ENCODE measurements at places on chromosomes 13 and 19.

DNA sequence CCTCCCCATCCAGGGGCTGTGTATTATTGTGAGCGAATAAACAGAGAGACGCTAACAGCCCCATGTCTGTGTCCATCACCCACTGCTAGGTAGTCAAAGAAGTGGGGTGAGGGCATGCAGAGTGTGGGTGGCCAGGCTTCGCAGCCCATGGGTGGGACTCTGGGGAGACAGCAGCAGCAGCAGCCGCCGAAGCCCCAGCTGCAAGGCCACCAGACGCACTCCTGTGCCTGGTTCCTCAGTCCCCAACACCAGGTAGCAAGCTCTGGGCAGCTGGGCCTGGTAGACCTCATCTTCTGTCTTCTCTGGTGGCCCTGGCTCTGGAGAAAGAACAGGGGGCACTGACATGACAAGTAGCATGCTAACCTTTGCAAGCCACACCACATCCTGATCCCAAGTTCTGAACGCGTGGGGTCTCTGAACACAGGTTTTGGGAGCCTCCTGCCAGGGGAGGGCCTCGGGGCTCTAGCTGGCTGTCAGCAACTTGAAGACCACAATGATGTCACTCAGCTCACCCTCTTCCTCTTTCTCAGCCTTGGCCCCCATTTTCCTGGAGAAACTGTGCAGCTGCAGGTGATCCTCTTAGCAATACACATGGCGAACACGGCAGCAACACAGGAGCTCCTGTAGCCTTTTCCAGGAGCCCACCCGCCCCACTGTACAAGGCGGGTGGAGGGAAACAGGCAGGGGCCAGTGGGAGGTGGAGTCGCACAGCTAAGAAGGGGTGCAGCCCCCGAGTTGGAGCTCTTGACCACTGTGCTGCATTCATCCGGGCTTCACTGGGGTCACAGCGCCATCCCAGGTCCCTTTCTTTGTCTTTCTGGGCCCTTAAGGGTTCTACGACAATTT, 5.8 kb downstream of the FUZ start:
- no peak for DNase-seq

GRCh38 chr13:45542878-45543277, 72.7 kb downstream of the ERICH6B start:
- peak; percentile 13 for DNase-seq

GRCh38 chr19:10315335-10316214, at the start of gene FDX2:
Gene FDX2 (minus strand): TSS chr19:10316015. CDS start chr19:10315996, 19 bp downstream.
- DNase-seq, result peak; percentile 88

DNA sequence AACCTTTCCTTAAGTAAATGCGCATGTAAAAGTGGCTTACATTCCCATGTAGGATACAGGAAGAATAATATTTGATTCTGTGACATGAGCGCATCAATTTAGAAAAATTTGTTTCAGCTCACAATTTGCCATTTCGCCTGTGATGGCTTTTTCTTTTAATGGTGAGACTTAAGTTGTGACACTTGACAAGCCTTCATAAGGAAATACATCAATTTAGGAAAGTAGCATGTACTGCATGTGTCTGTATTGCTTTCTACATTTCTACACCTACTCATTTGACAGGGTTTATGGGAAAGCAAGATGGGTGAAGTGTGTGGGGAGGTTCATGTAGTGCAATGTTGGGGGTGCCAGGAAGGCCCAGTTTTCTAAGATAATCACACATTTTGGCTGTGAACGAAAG, 12.1 kb upstream of the SCEL start:
- no peak for DNase-seq

DNA sequence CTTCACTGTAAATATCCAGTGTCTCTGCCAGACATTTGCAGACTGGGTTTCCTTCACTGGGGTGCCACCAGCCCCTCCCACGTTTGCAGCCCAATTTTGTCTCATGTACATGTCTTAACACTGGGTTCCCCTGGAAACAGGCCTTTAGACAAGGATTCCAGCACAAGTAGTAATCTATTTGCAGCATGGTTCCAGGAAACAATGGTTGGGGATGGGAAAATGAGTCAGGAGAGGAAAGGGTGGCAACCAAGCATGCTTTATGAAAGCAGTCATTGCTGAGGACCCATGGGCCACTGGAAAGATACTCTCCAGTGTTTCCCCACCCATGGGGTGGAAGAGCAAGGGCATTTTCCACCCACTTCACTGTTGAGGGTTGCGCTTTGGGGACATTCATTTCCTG, 53.6 kb upstream of the FARP1 start:
- no peak for DNase-seq

DNA sequence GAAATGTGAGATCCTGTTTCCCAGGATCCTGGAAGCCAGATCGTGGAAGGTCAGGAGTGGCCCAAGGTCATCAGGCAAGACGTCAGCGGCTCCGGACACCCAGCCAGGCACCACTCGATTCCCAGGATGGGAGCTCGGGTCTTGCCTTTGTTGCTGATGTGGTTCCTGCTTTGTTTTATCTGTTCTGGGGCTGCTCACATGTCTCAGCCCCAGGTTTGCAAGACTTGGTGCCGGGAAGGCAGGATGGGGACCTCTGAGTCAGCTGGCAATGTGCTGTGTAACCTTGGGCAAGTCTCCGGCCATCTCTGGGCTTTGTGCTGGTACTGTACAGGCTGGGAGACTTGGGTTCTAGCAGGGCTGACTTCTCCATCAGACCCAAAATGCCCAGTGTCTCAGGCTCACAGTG, 1.4 kb upstream of the FCHO1 start:
- DNase-seq, result no peak

DNA sequence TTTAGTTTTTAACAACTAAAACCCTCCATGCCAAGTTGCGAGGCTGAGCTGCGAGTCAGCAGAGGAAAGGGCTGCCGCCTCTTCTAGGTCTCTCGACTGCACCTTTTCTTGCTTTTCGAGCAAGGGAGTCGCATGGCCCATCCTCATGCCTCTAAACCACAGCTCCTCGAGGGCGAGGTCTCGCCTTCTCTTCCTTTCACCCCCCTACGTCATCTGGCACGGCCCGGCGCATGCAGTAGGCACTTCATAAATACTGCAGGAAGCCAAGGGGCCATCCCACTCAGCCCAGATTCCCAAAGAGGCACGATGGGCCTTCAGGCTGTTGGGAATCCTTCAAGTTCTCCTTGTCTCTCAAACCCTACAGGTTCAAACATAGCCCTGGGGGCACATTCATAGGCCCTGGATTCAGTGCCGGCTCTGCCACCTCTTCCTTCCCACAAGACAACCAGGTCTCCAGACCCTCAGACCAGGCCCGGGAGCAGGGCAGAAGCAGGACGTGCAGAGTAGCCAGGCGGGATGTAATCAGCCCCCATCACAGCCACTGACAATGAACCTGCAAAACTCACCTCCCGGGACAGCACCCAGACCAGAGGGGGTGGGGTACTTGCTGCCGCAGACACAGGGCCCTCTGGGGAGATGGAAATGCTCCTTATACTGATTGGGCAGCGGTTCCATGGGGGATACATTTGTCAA, 41.7 kb downstream of the GGACT start:
- DNase-seq, result no peak

DNA sequence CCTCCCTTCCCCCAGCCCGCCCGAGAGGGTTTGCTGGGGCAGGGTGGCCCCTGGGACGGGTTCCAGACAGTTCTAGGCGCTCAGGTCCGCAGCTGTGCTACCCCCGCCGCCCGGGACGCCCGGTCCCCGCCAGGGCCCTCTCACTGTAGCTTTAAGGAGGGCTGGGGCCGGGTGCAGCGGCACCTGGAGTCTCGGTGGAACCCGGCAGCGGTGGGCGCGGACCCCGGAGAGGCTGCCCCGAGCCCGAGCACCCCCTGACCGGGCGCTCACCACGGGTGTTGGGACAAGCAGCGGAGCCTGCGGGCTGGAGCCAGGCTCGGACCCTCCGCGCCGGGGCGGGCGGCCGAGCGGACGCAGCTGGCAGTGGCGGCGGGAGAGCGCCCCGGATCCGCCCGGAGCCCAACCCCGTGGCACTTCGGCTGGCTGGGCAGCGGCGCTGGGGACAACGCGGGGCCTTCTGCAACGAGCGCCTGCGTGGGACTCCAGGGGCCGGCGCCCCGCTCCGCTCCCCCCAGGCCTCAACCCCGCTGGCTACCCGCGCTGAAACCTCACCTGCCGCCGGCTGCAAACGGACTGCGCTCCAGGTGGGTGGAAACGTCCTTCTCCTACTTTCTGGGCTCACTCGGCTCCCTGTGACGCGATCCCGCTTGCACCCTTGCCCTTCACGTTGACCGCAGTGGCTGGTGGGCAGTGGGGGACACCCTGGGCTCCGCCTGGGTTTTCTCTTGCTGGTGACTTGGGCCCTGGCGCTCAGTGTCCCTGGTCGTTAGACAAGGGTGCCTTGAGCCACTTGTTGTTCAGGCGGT, 81.1 kb downstream of the ZNF429 start:
- no peak for DNase-seq

DNA sequence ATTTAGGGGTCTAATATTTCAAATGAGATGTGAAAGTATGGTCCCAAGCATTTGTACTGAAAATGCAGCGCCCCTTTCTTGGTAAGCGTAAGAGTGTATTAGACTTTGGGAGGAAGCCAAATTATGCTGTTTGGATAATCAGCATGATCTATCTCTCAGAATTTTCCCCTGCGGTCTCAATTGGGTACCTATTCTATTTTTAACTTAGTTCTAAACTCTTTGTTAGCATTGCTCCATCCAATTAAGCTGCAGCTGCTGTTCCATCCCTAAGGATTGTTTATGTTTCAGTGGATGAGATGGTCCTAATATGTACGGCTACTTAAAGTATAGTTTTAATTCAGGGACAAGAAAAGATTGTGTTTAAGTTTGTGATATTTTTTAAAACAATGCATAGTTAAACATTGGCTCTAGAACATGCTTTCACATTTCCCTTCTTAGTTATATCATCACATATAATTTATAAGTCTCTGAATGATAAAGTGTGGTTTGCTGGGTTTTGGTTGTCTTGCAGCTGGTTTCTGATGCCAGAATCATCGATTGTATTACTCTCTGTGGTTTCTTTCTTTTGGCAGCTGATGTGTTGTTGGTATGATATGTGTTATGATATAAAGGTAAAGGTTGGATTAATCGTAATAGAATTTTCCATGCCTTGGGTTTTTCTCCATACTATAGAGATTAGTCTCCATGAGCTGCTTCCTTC, 15.0 kb downstream of the POLR1D start:
- peak; percentile 88 for DNase-seq

DNA sequence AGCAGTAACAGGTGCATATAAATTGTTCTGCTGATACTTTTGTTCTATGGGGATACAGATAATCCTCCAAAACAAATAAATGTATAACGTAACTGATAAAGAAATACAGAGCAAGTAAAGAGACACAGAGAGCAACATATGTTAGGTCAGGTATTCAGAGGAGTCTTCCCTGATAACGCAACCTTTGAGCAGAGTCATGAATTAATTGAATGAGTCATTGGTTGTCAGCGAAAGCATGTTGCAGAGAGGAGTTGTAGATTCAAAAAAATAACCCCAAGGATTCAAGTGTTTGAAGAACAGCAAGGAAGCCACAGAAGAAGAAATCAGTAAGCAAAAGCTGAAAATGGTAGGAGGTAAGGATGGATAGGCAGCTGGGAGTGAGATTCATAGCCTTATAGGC, 245.2 kb downstream of the TBC1D4 start:
- no peak for DNase-seq

GRCh38 chr19:39631178-39631577, 24.5 kb upstream of the LGALS16 start:
- peak; percentile 12 for DNase-seq

Data from SJCRH30 (cell line).